ENCODE measurements at places on chromosomes 3 and 15.

DNA sequence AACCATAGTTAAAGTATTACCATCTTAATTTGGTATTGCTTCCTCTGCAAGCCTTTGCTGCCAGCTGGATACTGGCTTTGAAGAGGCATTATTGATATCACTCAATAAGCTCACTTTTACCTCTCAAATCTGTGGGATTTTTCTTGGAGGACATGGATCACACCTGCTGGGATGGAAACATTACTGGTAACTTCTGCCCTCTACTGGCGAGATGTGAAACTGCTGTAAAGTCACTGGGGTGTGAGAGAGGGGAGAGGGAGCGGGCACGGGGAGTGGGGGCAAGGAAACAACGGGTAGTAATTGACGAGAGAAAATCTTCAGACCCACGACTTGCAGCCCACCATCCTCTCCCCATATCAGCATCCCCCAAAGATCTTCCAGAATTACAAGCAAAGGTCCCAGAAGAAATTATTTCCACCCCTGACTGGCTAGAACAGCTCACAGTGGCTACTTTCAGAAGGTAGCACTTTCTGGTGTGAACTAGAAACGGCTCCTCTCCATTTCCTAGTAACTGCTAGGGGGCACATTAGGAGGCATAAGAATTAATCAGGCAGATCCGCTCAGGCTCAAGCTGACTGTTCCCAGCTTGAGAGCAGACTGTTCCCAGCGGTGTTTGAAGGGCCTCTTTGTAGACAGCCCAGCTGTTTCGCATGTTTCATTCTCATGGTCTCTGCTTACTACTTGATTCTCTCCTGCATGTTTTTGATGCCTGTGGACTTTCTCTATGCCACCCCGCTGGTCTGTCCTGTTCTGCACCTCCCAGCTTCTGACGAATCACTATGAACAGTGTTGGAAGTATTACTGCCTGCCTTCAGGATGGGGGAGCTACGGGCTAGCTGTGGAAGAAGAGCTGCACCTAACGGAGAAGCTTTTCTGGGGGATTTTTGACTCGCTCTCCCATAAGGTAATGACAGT lies 230.4 kb upstream of the CHRM5 start:
- DNase-seq: peak; percentile 28

- DNase-seq: no peak
These were observed 52.9 kb downstream of the BSN start for GRCh38 chr3:49607105-49607591.

DNA sequence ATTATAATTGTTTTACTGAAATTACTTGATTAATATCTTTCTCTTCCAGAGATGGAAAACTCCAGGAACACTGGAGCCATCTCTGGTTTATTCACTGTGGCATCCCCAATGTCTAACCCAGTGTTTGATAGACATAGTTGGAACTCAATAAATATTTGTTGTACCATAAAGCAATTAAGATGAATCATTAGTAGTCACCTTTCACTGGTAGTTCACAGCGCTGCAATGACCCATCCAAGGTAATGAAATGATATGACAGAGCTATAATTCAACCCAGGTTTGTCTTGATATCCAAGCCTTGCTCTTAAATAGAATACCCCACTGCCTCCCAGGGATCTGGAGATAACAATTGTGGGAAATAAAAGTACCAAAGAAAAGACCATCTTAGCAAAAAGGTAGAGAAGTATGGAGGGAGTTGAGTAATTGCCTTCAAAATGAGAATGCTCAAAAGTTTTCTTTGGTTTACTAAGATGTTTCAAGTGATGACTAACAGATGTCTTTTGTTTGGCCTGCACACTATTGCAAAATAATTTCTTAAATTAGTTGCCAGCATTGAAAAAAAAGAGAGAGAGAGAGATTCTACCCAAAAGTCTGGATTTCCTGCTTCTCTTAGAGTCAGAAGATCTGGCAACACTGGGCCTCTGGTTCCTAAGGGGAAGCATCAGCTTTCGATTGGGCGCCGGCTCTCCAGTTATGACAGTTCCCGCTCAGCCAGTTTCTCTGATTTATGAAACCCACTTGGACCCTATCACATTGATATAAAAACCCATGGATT lies 348.5 kb downstream of the ERC2 start:
- no peak for DNase-seq

DNA sequence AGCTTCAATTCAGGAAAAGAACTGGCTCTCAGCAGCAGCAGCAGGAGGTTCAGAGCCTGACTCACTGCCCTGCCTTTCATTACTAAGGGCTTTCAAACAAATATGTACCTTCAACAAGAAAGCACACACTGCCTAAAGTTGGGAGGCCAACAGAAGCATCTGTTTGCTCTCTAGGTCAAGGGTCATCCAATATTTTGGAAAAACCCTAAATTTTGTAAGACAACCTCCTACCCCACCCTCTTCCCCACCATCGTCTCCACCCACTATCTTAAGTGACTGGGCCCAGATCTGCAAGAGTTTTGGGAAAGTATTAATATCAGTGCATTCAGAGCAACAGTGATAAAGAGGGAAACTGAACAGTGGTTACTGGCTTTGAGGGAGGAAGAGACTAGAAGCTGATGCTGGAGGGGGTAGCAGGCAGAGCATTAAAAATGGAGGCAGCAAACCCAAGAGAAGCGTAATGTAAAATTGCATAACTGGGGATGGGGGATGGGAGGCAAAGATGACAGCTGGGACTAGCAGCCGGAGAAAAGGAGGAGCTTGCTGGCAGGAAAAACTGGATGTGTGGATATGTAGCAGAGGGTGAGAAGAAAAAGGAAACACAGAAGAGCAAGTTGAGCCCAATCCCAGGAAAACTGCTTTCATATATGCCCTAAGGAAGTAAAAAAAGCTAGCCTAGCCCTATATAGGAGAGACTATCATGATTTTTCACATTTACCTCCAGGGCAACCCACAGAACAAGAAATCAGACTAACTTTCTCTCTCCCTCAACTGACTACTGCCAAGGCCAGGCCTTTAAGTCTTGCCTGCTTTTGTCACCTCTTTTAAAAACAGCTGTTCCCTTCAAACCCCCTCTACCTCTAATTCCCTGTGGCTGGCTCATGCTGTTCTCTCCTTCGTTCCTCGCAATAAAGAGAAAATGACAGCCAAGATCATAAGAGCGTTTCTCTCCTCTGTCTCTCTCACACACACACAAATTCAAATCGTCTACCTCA lies 31.4 kb downstream of the NPTN start:
- DNase-seq: no peak

DNA sequence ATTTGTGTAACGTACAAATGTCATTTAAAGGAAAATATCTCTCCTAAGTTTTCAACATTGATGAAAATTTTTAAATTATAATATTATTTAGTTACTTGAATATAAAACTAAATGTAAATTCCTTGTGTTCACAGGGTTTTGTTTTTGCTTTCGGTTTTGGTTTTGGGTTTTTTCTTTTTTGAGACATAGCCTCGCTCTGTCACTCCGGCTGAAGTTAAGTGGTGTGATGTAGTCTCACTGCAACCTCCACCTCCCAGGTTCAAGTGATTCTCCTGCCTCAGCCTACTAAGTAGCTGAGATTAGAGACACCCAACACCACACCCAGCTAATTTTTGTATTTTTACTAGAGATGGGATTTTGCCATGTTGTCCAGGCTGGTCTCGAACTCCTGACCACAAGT lies 79.3 kb upstream of the TCF12 start:
- no peak for DNase-seq

DNA sequence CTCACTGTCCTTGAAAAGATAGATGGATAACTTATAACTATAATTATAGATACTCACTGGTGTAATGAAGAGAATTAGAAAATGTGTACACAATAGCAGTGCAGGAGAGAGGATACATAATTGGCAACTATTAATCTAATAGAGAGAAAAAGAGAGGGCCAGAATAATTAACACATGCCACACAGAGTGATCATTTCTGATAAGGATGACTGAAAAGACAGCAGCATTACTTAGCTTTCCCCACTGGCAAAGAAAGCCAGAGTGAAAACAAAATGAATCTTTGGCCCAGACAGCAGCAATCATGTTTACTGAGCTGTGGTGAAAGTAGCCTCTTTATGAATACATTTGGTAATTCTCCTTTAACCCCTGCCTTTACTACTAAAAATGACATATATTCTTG lies 493.3 kb upstream of the ROBO1 start:
- DNase-seq: no peak

DNA sequence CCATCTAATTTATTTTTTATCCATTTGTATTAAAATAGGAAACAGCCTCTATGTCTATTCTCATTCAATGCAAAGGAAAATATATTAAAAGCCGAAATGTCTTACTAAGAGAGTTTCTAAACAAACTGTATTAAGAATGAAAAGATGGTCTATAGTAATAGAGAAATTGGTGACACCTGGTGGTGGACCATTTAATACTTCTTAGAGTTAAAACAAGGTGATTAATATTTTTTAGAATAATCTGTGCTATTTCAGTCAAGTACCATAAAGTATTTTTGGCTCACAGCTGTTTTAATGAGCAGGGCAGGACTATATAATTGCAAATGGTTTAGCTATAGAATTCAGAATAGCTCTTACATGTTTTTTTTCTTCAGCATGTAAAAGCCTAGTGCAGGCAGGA lies 55.7 kb downstream of the SYNPR start:
- DNase-seq: no peak

DNA sequence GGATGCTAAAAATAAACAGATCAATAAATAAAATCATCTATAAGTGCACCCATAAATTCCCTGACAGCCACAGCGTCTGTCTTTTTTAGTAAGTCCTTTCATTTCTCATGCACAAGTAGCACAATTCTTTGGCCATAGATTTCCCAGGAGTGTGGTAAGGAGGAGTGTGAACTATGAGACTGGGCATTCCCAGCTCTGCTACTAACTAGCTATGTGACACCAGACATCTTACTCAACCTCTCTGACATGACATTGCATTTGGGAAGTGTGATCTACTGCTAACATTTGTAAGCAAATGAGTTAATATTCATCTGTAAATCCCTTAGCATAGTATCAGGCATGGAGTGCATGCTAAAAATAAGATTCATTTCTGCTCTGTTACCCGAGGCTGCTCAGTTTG lies 301.7 kb downstream of the NTRK3 start:
- no peak for DNase-seq

- peak; percentile 45 for DNase-seq
These were observed 1.5 kb downstream of the MEGF11 start for GRCh38 chr15:66251790-66252684.

DNA sequence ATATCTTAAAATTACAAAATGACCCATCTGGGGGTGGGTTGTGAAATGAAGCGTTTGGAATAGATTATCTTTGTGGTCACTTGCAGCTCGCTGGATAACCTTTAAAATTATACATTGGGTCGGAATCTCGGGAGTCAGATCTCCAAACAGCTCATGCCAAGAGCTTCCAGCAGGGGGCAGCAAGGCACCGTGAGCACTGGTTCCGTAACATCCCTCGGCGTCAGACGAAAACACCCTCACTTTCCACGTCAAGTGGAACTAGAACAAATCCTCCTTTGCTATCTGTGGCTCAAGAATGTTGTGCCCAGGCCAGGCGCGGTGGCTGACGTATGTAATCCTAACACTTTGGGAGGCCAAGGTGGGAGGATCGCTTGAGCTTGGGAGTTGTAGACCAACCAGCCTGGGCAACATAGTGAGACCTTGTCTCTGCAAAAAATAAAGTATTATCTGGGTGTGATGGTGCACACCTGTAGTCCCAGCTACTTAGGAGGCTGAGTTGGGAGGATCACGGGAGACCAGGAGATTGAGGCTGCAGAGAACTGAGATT lies 31.1 kb downstream of the UMPS start:
- peak; percentile 61 for DNase-seq

DNA sequence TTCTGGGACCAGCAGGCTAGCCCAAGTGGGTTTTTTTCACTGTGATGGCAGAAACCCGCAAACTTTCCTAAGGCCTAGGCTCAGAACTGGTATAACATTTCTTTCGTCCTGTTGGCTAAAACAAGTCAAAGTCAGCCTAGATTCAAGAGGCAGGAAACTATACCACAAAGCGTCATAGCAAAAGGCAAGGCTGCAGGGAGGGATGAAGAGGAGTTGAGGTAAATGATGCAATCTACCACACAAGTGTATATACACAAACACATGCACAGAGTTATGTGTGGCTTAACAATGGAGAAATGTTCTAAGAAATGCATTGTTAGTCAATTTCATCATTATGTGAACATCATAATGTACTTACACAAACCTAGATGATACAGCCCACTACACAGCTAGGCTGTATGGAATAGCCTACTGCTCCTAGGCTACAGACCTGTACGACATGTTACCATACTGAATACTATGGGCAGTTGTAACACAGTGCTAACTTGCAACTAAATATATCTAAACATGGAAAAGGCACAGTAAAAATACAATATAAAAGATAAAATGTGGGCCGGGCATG lies 225.6 kb downstream of the TBL1XR1 start:
- no peak for DNase-seq

DNA sequence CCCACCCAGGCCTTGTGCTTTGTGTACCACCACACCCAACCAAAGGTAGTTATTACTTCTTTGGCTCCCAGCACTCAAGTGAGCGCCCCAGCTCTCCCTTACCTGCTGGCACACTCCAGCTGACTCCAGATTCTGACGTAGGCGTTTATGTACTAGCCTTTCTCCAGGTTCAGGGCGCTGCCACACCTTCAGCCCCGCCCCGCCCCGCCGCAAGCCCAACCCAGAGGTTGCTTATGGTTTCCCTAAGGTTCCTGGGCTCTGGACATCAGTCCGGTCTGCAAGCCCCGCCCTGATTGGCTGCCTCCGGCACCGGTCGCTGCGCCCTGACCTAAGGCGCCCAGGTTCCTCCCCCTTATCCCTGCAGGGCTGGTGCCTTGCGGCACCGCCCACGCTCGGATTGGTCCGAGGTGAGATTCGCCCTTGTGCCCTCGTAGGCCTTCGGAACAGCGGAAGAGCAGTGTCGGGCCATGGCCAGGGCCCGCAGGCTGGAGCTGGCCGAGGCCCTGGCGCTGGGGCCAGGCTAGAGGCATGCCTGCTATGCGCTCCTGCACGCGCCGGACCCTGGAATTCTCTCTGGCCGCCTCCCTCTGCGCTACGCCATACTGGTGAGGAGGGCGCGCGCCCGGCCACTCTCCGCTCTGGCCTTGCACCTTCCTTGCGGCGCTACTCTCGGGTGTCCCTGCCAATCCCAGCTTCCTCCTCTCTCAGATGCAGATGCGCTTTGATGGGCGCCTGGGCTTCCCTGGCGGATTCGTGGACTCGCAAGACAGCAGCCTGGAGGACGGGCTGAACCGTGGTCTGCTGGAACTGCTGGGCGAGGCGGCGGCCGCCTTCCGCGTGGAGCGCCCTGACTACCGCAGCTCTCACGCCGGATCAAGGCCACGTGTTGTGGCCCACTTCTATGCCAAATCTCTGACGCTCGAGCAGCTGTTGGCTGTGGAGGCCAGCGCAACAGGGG lies 19.8 kb upstream of the NUDT16 start:
- peak; percentile 96 for DNase-seq

All from Caki2 (cell line).